ENCODE measurements at places on chromosomes 5 and 9. TPM values are rescaled to one million over a fixed set of nuclear protein-coding genes. Genes with fewer than 3 reads are reported as not detected.

PDLIM4 gene
- 96.0 TPM for total RNA-seq

FBLL1 gene
- not detected for total RNA-seq

GRCh38 chr5:135437422-135437795, 9.7 kb downstream of the DCANP1 start:
- no peak for DNase-seq

GRCh38 chr9:112093870-112094216, 81.3 kb downstream of the SUSD1 start:
- DNase-seq: no peak

DNA sequence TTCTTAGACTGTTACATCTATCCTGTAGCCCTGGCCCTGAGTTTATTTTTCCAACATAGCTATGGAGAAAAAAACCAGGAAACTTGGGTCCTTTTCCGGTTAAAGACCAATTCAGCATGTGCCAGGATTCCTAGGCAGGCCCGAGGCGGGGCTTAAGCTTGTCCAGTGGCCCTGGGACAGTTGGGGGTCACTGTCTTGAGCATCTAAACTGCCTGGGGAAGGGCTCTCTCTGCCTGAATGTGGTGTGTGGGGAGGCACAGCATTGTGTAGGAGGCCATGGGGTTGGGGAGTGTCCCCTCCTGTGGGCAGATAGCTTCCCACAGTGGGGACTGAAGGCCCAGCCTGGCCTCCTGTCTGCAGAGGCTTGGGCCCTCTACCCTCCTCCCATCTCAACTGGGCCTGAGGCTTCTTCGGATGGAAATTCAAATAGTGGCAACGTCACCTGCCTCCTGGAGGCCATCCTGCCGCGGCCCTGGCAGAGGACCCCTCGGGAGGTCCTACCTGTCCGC, 88.8 kb downstream of the PHF2 start:
- DNase-seq: no peak

- no peak for DNase-seq
These were observed 1.5 kb downstream of the CCNO start for GRCh38 chr5:55231919-55232270.

- DNase-seq: peak; percentile 23
These were observed 402 bp downstream of the BRD8 start for GRCh38 chr5:138177941-138178515.

GRCh38 chr9:130393681-130394071, 51.1 kb upstream of the ASS1 start:
- DNase-seq: no peak

Data from H4 (cell line).